H1 (cell line): ENCODE measurements at places on chromosomes 3 and 15. TPM values are rescaled to one million over a fixed set of nuclear protein-coding genes. Genes with fewer than 3 reads are reported as not detected.

The MST1R gene
- total RNA-seq: 4.8 and 7.6 TPM in 2 replicates

The APBA2 gene
- 13.9 and 15.5 TPM in 2 replicates for total RNA-seq

GRCh38 chr15:74402873-74403587 lies 30.7 kb downstream of the SEMA7A start:
- no peaks in the 10 kb centered on the region for H3K36me3 ChIP-seq
- no peak overlapping the region for H3K4me3 ChIP-seq
- no peak for DNase-seq

GRCh38 chr15:59657635-59658125 lies 365 bp upstream of the GTF2A2 start:
- DNase-seq: peak; percentile 48
- H3K36me3 ChIP-seq: no peaks in the 10 kb centered on the region
- no peaks in the 10 kb centered on the region for H3K27me3 ChIP-seq
- H3K4me3 ChIP-seq: peak overlapping the region; percentile 93; the same call in 1 of the 2 replicates
- no peaks in the 10 kb centered on the region for H3K4me1 ChIP-seq

GRCh38 chr15:36737430-36737891 lies 158.0 kb downstream of the CDIN1 start:
- H3K4me1 ChIP-seq: no peaks in the 10 kb centered on the region; the same call in 1 of the 2 replicates
- no peak overlapping the region for H3K4me3 ChIP-seq
- no peaks in the 10 kb centered on the region for H3K27me3 ChIP-seq
- no peak for DNase-seq
- no peak overlapping the region for H3K27ac ChIP-seq
- H3K36me3 ChIP-seq: no peaks in the 10 kb centered on the region
